ENCODE measurements at places on chromosomes 7 and 10. TPM values are rescaled to one million over a fixed set of nuclear protein-coding genes. Genes with fewer than 3 reads are reported as not detected.

DNA sequence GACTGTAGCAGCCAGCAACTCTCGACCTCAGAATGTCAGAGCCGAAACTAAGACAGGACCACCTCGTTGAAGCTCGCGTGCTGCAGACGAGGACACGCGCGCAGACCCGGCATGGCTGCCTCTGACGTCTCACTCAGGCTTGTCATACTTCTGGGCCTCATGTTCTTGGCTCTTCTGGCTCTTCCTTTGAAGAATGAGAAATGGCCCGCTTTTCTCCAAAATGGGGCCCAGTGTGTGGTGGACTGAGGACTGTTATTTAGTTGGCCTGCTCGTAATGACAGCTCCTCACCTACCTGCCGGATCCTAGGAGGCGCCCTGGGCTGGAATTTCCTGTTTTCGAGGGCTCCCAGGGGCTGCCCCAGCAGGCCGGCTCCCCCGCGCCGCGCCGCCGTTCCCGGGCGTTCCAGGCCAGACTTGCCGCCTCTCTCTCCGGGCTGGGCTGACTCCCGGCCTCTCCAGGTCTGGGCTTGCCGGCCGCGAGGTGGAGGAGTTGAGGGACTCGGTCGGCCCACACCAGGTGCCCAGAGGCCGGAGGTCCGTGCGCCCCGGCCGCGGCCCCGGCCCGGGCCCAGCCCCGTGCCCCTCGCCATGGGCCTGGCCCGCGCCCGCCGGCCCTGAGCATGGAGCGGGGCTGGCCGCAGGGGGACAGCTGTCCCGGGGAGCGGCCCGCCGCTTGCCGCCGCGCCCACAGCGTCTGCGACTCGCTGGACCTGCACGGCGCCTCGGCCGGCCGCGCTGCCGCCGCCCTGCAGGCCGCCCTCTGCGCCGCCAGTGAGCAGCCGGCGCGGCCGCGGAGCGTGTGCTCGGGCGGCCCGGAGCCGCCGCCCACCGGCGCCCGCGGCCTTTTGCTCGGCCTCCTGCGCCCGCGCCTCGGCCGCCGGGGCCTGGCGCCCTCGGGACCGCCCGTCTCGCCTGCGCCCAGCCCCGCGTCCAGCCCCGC, 28.1 kb downstream of the AGAP3 start:
- peaks cover 14% of the 10 kb centered on the region for H3K36me3 ChIP-seq
- no peaks in the 10 kb centered on the region for H3K27me3 ChIP-seq
- peak overlapping the region; percentile 32 for H3K27ac ChIP-seq
- H3K4me3 ChIP-seq: no peak overlapping the region

The OSBPL3 gene
- 22.1 TPM for total RNA-seq

The ZNF107 gene
- 16.4 TPM for total RNA-seq

The TMEM178B gene
- total RNA-seq: 29.6 TPM

The PRXL2A gene
- total RNA-seq: 93.3 TPM

- H3K27ac ChIP-seq: no peak overlapping the region
- no peaks in the 10 kb centered on the region for H3K27me3 ChIP-seq
- no peak for DNase-seq
These were observed 665.4 kb upstream of the PHF14 start for GRCh38 chr7:10308276-10308675.

DNA sequence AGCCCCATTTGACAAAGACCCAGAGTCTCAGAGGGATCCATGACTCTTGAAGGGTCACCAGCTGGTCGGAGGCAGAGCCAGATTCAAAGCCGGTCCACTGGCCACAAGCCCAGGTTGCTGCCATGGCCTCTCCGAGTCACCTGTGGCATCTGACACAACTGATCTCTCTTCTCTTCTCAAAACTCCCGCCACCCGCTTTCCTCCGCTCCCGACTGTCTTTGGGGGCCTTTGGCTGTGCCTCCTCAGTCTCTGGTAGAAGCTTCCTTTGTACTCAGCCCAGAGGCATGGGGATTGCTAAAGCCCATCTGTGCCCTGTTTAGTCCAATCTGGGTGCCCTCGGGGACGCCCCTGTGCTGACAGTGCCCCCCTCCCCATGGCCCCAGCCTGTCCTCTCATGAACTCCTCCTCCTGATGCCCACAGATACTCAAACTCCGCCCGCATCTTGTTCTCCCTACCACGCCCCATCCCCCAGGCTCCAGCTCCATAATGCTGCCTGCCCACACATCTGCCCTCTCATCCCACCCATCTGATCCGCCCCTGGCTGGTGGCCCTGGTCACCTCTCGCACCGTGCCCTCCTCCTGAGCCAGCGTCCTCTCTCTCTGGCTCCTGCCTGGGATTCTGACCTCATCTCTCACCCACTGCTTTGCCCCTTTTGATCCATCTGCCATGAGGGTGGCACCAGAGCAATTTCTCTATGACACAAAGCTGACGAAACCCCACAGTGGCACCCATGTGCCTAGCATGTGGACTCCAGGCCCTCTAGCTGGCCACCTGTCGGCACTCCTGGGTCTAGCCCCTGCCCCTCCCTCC, 150.6 kb downstream of the SLIT1 start:
- no peak overlapping the region for H3K4me3 ChIP-seq
- DNase-seq: no peak
- no peaks in the 10 kb centered on the region for H3K27me3 ChIP-seq
- no peak overlapping the region for H3K27ac ChIP-seq
- H3K36me3 ChIP-seq: no peaks in the 10 kb centered on the region
- peaks cover 9% of the 10 kb centered on the region for H3K4me1 ChIP-seq

The INMT gene
- 47.3 TPM for total RNA-seq

- no peak overlapping the region for H3K4me3 ChIP-seq
- peaks cover 6% of the 10 kb centered on the region for H3K4me1 ChIP-seq
- DNase-seq: no peak
- H3K36me3 ChIP-seq: no peaks in the 10 kb centered on the region
- H3K27me3 ChIP-seq: no peaks in the 10 kb centered on the region
These were observed 336.3 kb upstream of the SMIM30 start for GRCh38 chr7:113454597-113455169.

- no peak for DNase-seq
- H3K4me3 ChIP-seq: no peak overlapping the region
- no peaks in the 10 kb centered on the region for H3K27me3 ChIP-seq
- H3K27ac ChIP-seq: no peak overlapping the region
These were observed 479.3 kb downstream of the GLRX3 start for GRCh38 chr10:130615457-130615856.

DNA sequence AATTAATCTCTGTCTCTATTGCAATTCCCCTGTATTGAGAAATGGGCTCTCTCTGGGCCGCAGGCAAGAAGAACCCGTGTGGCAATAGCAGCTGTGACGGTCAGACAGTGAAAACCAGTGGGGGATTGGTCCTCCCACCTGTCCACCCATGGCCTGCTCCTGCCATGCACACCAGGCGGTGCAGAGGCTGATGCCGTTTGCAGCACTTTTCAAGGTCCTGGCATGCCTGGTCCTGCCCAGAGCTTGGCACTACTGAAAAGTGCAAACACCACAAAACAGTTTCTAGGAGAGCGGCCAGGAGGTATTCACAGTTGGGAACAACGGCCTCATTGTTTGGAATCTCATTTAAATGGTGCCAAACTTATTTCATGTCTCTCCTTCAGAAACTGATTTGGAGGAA, 41.5 kb downstream of the PSPH start:
- no peaks in the 10 kb centered on the region for H3K36me3 ChIP-seq
- no peaks in the 10 kb centered on the region for H3K4me1 ChIP-seq
- H3K27me3 ChIP-seq: no peaks in the 10 kb centered on the region
- DNase-seq: peak; percentile 44
- H3K27ac ChIP-seq: peak overlapping the region; percentile 39

GRCh38 chr7:30363778-30364563, 79.6 kb downstream of the ZNRF2 start:
- H3K36me3 ChIP-seq: no peaks in the 10 kb centered on the region
- H3K4me3 ChIP-seq: no peak overlapping the region
- no peak overlapping the region for H3K27ac ChIP-seq
- H3K27me3 ChIP-seq: no peaks in the 10 kb centered on the region
- peaks cover 11% of the 10 kb centered on the region for H3K4me1 ChIP-seq

- H3K36me3 ChIP-seq: no peaks in the 10 kb centered on the region
- peaks cover 3% of the 10 kb centered on the region for H3K4me1 ChIP-seq
- no peak overlapping the region for H3K4me3 ChIP-seq
- no peak overlapping the region for H3K27ac ChIP-seq
- DNase-seq: no peak
- no peaks in the 10 kb centered on the region for H3K27me3 ChIP-seq
These were observed 3.8 kb upstream of the DNAH11 start for GRCh38 chr7:21538936-21539495.

GRCh38 chr7:45052011-45052410, 36.8 kb downstream of the NACAD start:
- H3K4me3 ChIP-seq: no peak overlapping the region
- peak; percentile 78 for DNase-seq
- H3K36me3 ChIP-seq: no peaks in the 10 kb centered on the region
- H3K27ac ChIP-seq: no peak overlapping the region
- H3K4me1 ChIP-seq: peaks cover 6% of the 10 kb centered on the region
- H3K27me3 ChIP-seq: no peaks in the 10 kb centered on the region

DNA sequence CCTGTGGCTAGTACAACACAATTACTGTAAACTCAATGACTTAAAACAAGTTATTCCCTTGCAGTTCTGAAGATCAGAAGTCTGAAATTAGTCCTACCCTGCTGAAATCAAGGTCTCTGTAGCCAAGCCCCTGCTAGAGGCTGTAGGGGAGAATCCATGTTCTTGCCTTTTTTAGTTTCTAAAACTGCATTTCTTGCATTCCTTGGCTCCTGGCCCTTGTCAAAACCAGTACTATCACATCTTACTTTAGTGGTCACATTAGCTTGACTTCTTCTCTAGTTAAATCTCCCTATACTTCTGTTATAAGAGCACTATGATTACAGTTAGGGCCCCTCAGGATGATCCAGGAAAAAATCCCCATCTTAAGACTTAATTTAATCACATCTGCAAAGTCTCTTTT, 567.0 kb downstream of the GFRA1 start:
- H3K27me3 ChIP-seq: no peaks in the 10 kb centered on the region
- no peak overlapping the region for H3K4me3 ChIP-seq
- DNase-seq: no peak
- H3K27ac ChIP-seq: no peak overlapping the region
- H3K36me3 ChIP-seq: no peaks in the 10 kb centered on the region

GRCh38 chr10:131267814-131268095, 43.8 kb downstream of the TCERG1L start:
- H3K27me3 ChIP-seq: no peaks in the 10 kb centered on the region
- no peak for DNase-seq
- no peaks in the 10 kb centered on the region for H3K36me3 ChIP-seq
- H3K4me1 ChIP-seq: peaks cover 24% of the 10 kb centered on the region

- H3K4me1 ChIP-seq: no peaks in the 10 kb centered on the region
- H3K36me3 ChIP-seq: no peaks in the 10 kb centered on the region
- no peaks in the 10 kb centered on the region for H3K27me3 ChIP-seq
- no peak overlapping the region for H3K27ac ChIP-seq
- no peak overlapping the region for H3K4me3 ChIP-seq
These were observed 940.1 kb upstream of the SORCS1 start for GRCh38 chr10:108104551-108105156.

The CDHR3 gene
- total RNA-seq: 7.2 TPM

GRCh38 chr10:94205396-94205831, 157.3 kb downstream of the NOC3L start:
- peak; percentile 17 for DNase-seq
- H3K27me3 ChIP-seq: no peaks in the 10 kb centered on the region
- H3K27ac ChIP-seq: no peak overlapping the region
- peaks cover 10% of the 10 kb centered on the region for H3K4me1 ChIP-seq
- no peaks in the 10 kb centered on the region for H3K36me3 ChIP-seq

The SFTPA1 gene
- not detected for total RNA-seq

- peaks cover 32% of the 10 kb centered on the region for H3K4me1 ChIP-seq
- no peak overlapping the region for H3K4me3 ChIP-seq
- no peaks in the 10 kb centered on the region for H3K27me3 ChIP-seq
- H3K27ac ChIP-seq: no peak overlapping the region
- DNase-seq: no peak
- no peaks in the 10 kb centered on the region for H3K36me3 ChIP-seq
These were observed 103.5 kb upstream of the PDLIM1 start for GRCh38 chr10:95394161-95394880.

DNA sequence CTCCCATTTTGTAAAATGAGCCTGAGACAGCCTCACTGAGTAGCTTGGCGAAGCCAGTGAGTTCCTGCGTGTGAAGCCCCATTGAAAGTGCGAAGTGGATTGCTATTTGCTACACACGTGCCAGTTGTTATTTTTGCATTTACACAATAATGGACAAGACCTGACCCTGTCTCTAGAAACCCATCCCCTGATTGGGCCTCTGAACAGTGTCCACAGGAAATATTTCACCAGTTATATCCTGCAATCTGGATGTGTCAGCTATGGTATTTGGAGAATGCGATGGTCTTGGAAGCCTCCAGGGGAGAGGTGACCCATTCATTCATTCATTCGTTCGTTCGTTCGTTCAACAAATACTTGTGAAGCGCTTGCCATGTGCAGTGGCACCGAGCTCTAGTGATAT, 37.1 kb downstream of the COL13A1 start:
- no peak overlapping the region for H3K27ac ChIP-seq
- H3K27me3 ChIP-seq: no peaks in the 10 kb centered on the region
- DNase-seq: no peak
- H3K36me3 ChIP-seq: no peaks in the 10 kb centered on the region
- H3K4me1 ChIP-seq: no peaks in the 10 kb centered on the region
- H3K4me3 ChIP-seq: no peak overlapping the region
